ENCODE measurements at places on chromosomes 5 and 9. TPM values are rescaled to one million over a fixed set of nuclear protein-coding genes. Genes with fewer than 3 reads are reported as not detected.

The SLC30A5 gene
- total RNA-seq, result 66.1 TPM

The PDE6A gene
- total RNA-seq, result not detected

The SHC3 gene
- total RNA-seq, result 2.6 TPM

The CDH9 gene
- total RNA-seq, result not detected

The PAIP2 gene
- total RNA-seq, result 28.3 TPM

The FGF1 gene
- total RNA-seq, result 0.98 TPM

The NACC2 gene
- 25.6 TPM for total RNA-seq

The SLC34A1 gene
- not detected for total RNA-seq

The URM1 gene
- total RNA-seq, result 28.2 TPM

The CEMIP2 gene
- 32.7 TPM for total RNA-seq

The LTC4S gene
- total RNA-seq, result not detected

The TAF1L gene
- not detected for total RNA-seq

The CER1 gene
- not detected for total RNA-seq

The MEGF9 gene
- total RNA-seq, result 6.6 TPM

The PCDHGA6 gene
- total RNA-seq, result 2.2 TPM

The HNRNPH1 gene
- 288 TPM for total RNA-seq

The DOCK8 gene
- total RNA-seq, result under 0.01 TPM

The SPARC gene
- 817 TPM for total RNA-seq

The ANKRD55 gene
- not detected for total RNA-seq

The ANKRD34B gene
- not detected for total RNA-seq

The FBXO38 gene
- total RNA-seq, result 48.5 TPM

The SUSD3 gene
- 4.0 TPM for total RNA-seq

The IL4 gene
- total RNA-seq, result not detected

The SH3TC2 gene
- total RNA-seq, result 1.2 TPM

The EFNA5 gene
- total RNA-seq, result 11.1 TPM

The PCDHGA10 gene
- total RNA-seq, result 6.8 TPM

The RORB gene
- total RNA-seq, result 1.2 TPM

The TMEM232 gene
- 5.1 TPM for total RNA-seq

The FBP1 gene
- total RNA-seq, result not detected

The ODF2 gene
- 55.9 TPM for total RNA-seq

The FOXE1 gene
- not detected for total RNA-seq

The INSYN2B gene
- total RNA-seq, result 6.6 TPM

The ZNF474 gene
- total RNA-seq, result under 0.01 TPM

The NOXA1 gene
- total RNA-seq, result 0.37 TPM

The NAA35 gene
- 18.7 TPM for total RNA-seq

The SHISAL2B gene
- not detected for total RNA-seq

The MARCOL gene
- not detected for total RNA-seq

The MYO10 gene
- 4.5 TPM for total RNA-seq

The LIFR gene
- 44.8 TPM for total RNA-seq

The MSX2 gene
- 4.5 TPM for total RNA-seq

The MYORG gene
- total RNA-seq, result 0.73 TPM

The ZNF608 gene
- 11.5 TPM for total RNA-seq

The HRCT1 gene
- 1.8 TPM for total RNA-seq

The IFNB1 gene
- total RNA-seq, result not detected

The DNM1 gene
- total RNA-seq, result 45.6 TPM

The CTXN3 gene
- not detected for total RNA-seq

The TAS2R1 gene
- not detected for total RNA-seq

The JAK2 gene
- total RNA-seq, result 5.9 TPM

The SEMA6A gene
- total RNA-seq, result 0.20 TPM

The FCHSD1 gene
- 11.4 TPM for total RNA-seq

The ADGRD2 gene
- total RNA-seq, result not detected

The SMIM33 gene
- total RNA-seq, result not detected

The DHFR gene
- 44.6 TPM for total RNA-seq

The TMEM141 gene
- total RNA-seq, result 31.3 TPM

The WDR38 gene
- total RNA-seq, result not detected

The LSM11 gene
- 3.3 TPM for total RNA-seq

The C1QTNF3 gene
- 1.1 TPM for total RNA-seq

The C9 gene
- total RNA-seq, result not detected
